ENCODE measurements at places on chromosomes 7 and 10.

- no peak for DNase-seq
These were observed 173.9 kb upstream of the ZMIZ1 start for GRCh38 chr10:78894841-78895195.

DNA sequence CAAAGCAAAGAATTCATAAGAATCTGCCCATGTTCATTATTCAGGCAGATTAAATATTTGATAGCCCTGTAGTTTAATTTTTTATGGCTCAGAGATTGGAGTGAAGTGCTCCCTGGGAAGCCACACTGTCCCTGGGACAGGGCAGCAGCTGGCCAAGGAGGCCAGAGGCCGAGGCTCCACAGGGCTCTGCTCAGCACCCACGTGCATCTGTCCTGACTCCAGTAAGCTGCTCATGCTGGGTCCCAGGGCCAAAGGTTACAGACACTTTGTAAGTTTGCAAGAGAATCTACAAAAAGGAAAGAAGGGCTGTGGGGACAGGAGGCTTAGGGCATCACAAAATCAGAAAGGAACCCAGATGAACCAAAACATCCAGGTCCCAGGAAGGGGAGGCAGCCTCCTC lies 155.5 kb downstream of the KCNMA1 start:
- no peak for DNase-seq

GRCh38 chr7:3056234-3057065 lies 12.8 kb upstream of the CARD11 start:
- DNase-seq: no peak

- no peak for DNase-seq
These were observed 10.9 kb upstream of the ZFAND2A start for GRCh38 chr7:1170741-1171501.

DNA sequence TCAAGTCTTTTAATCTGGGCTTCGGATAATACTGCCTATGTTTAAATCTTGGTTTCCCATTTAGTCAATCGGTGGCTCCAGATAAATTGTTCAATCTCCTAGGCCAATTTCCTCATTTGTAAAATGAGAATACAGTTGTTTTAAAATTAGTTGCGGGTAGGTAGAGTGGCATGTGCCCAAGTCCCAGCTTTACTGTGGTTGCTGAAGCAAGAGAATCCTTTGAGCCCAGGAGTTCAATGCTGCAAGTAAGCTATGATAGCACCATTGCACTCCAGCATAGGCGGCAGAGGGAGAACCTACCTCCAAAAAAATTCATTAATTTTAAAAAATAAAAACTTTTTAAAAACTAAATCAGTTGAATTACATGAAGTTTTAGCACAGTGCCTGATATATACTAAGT lies 7.3 kb downstream of the RNF216 start:
- DNase-seq: no peak

DNA sequence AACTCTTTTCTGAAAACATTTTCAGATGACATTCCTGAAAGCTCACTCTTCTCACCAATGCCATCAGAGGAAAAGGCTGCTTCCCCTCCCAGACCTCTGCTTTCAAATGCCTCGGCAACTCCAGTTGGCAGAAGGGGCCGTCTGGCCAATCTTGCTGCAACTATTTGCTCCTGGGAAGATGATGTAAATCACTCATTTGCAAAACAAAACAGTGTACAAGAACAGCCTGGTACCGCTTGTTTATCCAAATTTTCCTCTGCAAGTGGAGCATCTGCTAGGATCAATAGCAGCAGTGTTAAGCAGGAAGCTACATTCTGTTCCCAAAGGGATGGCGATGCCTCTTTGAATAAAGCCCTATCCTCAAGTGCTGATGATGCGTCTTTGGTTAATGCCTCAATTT lies 16.5 kb downstream of the ANLN start:
- DNase-seq: no peak

DNA sequence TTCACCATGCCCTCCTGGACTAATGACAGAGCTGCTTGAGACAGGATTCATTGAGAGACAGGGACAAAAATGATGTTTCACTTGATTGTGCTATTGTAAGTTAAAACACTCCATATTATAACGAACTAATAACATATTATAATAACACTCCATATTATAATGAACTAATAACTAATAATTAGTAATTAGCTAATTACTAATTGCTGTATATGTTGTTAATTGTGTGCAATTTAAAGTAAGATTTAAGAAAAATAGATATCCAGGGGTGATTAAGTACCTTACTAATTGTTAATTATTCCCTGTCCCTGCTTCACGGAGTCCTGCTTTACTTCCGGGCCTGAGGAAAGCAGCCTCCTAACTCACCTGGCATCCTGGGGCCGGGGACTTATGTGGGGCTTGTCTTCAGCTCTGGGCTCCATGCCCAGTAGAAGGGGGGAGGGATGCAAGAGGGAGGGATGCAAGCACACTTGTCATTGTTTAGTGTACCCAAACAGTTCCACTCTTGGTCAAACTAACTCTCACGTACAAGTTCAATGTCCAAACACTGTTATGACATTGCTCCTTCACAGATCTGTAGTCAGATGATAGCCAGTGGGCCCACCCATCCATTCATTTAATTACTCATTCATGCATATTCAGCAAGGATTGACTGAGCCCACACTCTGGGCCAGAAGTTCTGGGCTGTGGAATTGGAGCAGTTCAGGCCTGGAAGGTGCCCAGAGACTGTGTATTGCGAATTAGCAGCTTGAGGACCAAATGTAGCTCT lies 53.8 kb downstream of the COL13A1 start:
- no peak for DNase-seq

DNA sequence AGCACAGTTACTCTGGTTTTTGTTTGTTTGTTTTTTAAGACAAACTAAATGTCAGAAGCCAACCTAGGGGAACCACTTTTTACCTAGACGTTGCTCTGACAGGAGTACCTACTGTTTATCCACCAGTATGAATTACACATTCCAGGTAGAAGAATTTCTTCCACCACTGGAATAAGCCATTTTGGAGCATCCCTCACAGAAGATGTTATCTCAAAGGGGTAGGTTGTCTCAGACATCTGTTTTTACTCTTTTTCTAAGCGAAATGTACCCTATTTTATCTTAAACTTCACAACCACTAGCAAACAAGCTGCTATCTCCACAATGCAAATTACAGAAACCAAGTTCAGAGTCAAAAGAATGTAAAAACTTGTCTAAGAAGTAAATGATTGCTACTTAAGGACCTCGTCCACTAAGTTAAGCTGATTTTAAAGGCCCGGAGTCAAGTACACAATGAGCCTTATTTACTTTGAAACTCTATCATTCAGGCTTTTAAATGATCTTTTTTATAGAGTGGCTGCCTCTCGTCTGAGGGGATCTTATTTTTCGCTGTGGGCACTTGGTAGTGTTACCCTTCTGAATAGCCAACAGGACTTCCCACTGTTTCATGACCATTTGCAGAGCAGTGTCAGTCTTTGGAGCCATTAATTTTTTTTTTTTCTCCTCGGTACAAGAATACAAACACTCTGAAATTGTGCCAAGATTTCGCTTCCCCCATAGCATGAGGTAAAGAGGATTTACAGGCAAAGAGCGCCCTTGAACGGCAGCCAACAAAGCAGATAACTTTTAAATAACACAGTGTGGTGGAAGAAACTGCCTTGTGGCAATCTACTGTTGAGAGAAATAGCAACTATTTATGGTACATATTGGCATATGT lies 15.7 kb upstream of the ARMC3 start:
- DNase-seq: no peak

DNA sequence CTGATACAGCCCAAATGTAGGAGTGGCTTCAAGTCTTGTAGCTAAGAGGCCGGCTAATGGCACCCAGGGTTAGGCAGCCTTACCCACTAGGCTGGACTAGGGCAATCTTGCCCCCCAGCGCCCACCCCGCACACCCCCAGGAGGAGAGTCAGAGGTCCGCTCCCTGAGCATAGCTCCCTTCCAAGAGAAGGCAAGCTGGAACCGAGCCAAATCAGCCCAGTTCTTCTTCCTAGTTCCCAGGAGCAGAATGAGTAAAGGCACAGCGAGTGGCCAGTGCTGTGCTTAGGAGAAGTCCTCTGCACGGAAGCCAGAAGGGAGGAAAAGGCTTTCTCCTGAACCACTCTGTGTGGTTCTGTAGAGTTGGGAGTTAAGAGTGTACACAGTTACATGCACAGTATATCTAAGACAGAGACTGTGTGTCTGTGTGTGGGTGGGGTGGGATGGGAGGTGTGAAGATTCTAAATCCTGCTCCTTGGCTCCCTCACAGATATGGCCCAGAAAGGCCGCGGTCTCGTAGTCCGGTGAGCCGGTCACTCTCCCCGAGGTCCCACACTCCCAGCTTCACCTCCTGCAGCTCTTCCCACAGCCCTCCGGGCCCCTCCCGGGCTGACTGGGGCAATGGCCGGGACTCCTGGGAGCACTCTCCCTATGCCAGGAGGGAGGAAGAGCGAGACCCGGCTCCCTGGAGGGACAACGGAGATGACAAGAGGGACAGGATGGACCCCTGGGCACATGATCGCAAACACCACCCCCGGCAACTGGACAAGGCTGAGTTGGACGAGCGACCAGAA lies 59.7 kb upstream of the PDCD4 start:
- no peak for DNase-seq

DNA sequence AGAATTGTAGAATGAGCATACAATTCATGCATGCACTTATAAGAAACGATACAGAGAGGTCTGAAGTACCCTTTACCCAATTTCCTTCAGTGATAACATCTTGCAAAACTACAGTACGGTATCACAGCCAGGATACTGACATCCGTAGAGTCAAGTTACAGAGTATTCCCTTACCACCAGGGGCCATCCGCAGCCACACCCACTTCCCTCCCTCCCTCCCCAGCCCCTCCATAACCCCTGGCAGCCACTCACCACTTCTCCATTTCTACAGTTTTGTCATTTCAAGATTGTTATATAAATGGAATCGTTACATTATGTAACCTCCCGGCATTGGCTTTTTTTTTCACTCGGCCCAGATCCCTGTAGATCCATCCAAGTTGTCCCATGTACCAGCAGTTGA lies 113.6 kb upstream of the RET start:
- DNase-seq: peak; percentile 55

DNA sequence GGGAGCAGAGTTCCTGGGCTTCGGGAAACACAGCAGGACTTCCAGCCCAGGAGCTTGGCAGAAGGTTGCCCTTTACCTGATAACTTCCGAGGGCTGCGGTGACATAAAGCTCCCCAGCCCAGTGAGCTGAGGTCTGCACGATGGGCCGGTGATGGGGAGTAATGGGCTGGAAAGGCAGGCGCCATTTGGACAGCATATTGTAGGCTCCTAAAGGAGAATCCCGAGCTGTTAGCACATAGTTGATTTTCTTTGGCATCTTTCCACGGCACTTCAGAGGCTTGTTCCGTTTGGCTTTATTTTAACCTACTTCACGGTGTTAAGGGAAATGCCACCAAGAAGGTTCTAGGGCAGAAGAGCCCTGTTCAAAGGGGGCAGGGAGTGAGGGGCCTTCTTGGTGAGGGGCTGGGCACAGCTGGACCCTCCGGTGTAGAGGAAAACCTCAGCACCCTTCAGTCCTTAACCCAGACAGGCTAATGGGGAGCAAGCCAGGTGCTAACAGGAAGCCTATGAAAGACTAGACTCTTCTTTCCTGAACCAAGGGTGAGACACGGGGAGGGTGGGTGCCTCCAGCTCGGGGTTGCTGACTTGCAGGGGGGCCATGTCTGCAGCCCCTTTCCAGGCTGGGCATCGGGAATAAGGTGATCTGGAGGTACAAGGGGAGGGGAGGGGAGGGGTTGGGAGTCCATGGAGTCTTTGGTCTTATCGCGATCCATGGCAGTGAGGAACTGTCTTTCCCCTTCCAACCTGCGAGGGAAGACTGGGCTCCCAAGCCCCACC lies 347.7 kb downstream of the GLRX3 start:
- no peak for DNase-seq

- DNase-seq: peak; percentile 67
These were observed 11.0 kb upstream of the LFNG start for GRCh38 chr7:2508327-2509215.

Measured in suppressor macrophage treated with lipopolysaccharide for 1 hour (primary cell).